Stimulated activated CD8-positive, alpha-beta memory T cell treated with anti-CD3 and anti-CD28 coated beads, Interleukin-4, amount 100 ng/mL, for 4 hours (primary cell): ENCODE measurements at places on chromosomes 12 and 14.

DNA sequence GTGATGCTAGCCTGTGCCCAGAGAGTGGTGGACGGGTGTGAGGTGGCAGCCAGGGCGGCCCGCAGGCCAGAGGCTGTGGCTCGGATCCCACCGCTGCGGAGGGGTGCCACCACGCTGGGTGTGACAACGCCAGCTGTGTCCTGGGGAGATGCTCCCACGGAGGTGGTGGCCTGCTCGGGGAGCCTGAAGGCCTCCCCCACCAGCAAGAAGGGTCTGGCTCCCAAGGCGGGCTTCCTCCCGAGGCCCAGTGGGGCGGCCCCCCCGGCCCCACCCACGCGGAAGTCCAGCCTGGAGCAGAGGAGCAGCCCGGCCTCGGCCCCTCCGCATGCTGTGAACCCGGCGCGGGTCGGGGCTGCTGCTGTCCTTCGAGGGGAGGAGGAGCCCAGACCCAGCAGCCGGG, 38.2 kb downstream of the KIF26A start:
- no peak for DNase-seq

GRCh38 chr14:90534838-90535555, 138.2 kb downstream of the CALM1 start:
- DNase-seq, result no peak

DNA sequence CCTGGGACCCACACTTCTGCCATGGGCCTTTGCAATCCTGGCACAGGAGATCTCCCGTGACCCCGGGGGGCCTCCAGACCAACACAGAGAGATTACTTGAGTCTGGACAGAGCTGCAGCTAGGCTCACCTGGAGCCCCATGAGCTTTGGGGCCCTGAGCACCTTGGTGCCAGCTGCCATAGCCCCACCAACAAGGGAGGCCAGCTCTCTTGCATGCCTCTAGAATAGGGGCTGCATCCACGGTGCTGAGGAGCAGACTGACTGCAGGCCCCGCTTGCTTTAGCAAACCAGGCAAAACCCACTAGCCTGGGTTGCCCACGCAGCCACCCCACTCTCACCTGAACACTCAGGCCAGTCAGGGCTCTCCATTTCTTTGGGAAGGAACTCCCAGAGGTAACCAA, 3.7 kb upstream of the OR4N2 start:
- no peak for DNase-seq

- DNase-seq, result no peak
These were observed 62.9 kb upstream of the VSX2 start for GRCh38 chr14:74176400-74176793.

- no peak for DNase-seq
These were observed 108.1 kb downstream of the ERC1 start for GRCh38 chr12:1099158-1099557.

- DNase-seq, result no peak
These were observed 105.0 kb downstream of the PPP2R5E start for GRCh38 chr14:63438065-63438757.

DNA sequence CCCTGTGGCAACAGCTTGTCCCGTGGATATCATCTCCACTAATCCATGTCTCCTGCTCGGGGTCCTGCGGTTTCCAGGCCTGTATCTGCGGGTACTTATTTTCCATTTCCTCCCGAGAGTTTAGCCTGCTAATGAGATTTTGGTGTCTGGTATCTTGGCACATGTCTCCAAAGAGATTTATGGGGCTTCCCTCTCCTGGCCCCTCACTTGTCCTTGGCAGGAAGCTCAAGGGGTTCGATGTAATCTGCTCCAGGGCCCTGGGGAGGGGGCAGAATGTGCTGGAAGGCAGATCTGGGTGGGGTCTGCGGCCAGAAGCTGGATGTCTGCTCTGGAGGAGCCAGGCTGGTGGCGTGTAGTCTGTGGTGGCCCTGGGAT, 85.7 kb downstream of the KIF26A start:
- no peak for DNase-seq

DNA sequence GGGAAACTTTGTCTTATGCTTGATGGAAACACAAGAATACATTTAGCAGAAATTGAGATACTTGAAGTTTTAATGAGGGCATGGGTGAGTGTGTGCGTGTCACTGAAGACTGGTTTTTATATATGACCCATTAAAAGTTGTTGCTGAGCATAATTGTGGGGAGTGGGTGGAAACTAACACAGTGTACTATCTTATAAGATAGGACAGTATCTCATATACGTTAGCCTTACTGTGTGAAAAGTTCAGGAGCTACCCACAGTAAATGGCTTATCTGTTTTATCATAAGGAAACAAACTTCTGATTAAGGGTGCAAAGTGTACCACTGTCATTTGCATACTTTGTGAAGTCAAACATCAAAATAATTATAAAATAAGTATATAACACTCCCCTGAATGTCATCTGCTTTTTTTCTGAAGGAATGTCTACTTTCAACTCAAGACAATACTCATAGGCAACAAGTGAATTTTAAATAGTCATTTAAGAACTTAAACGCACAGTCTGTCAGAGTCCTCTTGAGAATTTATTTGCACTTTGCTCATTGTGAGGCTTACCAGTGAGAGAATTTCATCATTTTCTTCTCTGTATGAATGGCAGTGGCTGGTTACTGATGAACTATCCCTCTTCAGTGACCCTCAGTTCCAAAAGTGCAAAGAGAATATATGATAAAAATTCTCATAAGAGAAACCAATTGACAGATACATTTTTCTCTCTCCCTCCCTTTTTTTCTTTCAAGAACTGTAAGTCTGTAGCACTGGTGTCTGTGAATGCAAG, 4.2 kb downstream of the PDE3A start:
- DNase-seq, result no peak

DNA sequence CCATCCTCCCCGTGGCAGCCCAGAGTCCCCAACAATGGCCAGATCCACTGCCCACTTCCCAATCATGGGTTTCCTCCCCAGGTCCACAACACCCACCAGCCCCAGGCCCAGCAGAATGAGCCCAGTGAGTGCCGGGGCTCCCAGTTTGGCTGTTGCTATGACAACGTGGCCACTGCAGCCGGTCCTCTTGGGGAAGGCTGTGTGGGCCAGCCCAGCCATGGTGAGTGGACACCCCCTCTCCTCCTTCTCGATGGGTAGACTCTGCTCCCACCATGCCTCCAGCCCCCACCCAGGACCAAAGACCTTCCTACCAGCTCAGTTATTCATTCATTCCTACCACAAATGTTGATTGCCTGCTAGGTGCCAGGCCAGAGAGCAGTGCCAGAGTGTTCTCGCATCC, 23.8 kb downstream of the PAPLN start:
- no peak for DNase-seq

- DNase-seq, result no peak
These were observed 9.9 kb upstream of the CHST11 start for GRCh38 chr12:104446646-104447421.

DNA sequence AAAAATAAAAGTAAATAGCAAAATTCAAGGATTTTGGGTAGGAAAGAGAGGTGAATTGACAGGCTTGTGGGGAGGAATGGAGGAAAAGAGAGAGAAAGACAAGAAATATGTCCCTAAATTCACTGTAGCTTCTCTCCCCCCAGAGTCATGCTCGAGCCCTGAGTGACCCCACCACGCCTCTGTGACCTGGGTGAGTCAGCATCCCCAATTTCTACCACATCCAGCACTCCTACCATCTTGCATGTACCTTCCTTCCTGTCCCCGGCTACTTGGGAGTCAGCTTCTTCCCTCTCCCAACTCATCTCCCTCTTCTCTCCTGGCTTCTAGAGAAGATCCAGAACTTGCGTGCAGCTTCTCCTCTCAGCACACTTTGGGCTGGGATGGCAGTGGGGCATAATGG, 9.8 kb downstream of the ZNF219 start:
- DNase-seq, result no peak

DNA sequence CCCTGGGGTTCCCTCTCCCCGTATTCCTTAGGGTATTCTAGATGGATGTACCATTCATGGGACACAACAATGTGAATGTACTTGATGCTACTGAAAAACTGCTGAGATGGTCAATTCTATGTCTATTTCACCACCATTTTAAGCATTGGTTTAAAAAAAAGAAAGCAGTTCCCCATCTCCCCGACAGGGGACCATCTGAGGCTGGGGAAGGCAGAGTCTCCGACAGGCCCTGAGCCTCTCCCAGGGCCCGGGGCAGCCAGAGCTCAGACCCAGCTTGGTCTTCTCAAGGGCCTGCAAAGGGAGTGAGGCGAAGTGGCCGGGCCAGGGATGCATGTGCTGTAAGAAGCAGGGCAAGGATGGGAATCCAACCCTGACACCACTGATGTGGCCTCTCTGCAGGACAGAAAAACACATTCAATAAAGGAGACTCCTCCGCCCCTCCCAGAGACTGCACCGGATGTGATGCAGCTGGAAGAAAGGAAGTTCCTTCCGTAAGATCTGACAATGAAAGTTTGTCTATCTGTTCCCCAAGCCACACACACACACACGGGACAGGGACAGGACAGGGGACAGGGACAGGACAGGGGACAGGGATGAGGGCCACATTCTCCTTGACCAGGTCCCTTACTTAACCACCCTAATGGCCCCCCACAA, 234.1 kb downstream of the BCL11B start:
- DNase-seq, result no peak

DNA sequence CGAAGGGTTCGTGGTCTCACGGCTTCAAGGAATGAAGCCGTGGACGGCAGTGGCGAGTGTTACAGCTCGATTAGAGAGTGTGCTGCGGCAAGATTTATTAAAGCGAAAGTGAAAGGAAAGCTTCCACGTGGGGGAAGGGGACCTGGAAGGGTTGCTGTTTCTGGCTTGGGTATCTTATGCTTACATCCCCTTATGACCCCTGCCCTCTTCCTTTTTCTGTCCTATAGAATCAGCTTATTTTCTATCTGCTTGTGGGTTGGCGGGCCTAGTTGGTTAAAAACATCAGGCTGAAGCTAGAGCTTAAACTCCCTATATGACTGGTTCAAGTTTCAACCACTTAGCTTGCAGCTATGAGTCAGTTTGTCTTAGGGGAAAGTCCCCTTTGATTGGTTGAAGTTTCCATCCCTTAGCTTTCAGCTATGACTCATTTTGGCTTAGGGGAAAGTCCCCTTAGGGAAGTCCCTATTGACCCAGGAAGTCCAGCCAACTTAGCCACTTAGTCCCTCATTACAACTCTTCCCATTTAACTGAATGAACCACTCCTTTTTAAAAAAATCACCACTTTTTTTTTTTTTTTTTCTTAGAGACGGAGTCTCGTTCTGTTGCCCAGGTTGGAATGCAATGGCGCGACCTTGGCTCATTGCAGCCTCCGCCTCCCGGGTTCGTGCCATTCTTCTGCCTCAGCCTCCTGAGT, 1494.7 kb upstream of the TMEM132C start:
- peak; percentile 6 for DNase-seq

DNA sequence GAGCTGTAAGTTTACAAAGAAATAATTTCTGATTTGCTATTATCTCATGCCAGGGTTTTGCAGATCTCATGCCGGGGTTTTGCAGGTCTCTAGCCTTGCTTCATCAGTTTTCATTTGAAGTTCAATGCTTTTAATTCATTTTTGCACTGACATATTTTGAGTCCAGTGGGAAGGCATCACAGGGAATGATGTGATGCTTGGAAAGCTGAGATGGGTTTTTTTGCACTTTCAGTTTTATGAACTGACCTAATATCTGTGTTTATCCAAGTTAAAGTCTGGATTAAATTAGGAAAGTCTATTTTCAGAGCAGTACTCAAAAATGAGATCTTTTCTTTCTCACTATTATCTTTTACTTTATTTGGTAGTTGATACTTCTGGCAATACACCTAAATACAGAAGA, 23.6 kb upstream of the REP15 start:
- no peak for DNase-seq
